ENCODE measurements at places on chromosomes 1 and 21. TPM values are rescaled to one million over a fixed set of nuclear protein-coding genes. Genes with fewer than 3 reads are reported as not detected.

DNA sequence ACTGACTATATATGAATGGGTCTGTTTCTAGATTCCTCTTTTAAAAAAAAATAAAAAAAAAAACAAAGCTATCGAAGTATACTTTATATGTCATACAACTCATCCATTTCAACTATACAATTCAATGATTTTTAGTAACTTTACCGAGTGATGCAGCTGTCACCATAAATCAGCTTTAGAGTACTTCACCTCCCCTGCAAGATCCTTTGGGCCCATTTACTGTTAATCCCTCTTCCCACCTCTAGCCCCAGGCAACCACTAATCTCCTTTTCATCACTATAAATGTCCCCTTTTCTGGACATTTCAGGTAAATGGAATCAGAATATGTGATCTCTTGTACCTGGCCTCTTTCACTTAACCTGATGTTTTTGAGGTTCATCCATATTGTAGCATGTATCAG is 133.9 kb downstream of the PEX14 start:
- DNase-seq = no peak

- peak; percentile 21 for DNase-seq
Measured at GRCh38 chr1:149848340-149849110, 50.8 kb upstream of the BOLA1 start.

- DNase-seq = no peak
Measured at GRCh38 chr1:39988618-39989343, 33.8 kb downstream of the MFSD2A start.

DNA sequence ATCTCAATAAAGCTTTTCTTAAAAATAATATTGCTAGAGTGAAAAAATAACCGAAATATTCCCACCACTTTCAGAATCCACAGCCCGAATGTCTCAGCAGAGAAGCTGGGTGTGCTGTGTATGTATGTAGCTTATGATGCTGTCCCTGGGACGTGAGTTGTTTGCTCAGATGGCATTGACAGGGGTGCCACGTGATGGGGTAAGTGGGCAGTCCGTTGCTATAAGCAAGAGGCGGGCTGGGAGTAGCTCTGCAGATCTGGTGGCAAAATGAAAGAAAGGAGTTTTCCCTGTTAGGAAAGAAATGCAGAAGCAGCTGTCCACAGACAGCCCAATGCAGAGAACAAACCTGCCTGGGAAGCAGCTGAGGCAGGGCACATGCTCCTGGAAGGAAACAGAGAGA is 3.8 kb upstream of the FAM20B start:
- DNase-seq = no peak

GRCh38 chr1:16134906-16135305 is 21.0 kb downstream of the EPHA2 start:
- no peak for DNase-seq

GRCh38 chr1:168466092-168466713 is 77.6 kb downstream of the XCL2 start:
- DNase-seq = peak; percentile 71

DNA sequence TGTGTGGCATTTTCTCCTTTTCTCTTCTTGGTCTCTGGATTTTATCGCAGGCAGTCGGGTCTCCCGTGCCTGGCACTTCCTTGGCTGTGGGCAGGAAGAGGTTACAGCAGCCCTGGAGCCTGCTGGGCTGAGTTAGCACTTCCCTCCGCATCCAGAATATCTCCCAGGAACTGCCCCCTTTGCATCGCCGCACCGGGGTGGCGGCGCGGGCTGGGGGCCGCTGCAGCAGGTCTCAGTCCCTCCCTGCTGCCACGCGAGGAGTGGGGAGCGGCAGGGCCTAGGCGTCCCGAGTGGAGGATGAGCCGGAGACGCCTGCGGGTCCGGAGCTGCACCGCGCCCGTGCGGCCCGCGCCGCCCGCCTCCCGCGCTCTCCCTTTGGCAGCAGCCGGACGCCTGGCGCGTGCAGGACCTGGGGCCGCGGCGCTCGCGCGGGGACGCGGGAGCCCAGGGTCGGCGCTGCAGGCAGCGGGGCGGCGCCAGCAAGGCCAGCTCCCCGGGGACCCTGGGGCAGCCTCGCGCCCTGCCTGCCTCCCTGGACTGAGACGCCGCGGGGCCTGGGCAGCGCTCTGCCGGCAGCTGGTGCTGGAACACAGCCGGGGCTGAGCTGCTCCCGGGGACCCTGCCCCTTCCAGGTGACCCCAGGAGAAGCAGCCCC is 192.8 kb downstream of the PRDM2 start:
- DNase-seq = no peak

GRCh38 chr21:22319435-22319834 is 1321.2 kb downstream of the NCAM2 start:
- no peak for DNase-seq

DNA sequence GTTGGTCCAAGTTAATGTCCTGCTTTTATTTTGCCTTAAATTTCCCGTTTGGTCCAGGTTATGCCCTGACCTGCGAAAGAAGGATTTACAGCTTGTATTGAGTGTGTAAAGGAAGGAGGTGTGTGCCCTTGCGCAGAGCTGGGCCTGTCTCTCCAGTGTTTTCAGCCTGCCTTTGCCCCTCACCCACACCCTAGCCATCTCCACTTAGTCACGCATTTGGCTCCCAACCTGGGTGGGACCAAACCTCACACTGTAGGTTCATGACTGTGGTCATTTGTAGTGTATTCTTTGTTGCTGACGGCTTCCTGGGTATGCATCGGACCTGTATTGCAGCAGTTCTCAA is 572 bp upstream of the SRSF10 start:
- DNase-seq = peak; percentile 72

GRCh38 chr1:205975387-205975998 is 27.7 kb downstream of the RAB7B start:
- no peak for DNase-seq

- DNase-seq = no peak
Measured at GRCh38 chr1:20540281-20540680, 12.1 kb upstream of the FAM43B start.

DNA sequence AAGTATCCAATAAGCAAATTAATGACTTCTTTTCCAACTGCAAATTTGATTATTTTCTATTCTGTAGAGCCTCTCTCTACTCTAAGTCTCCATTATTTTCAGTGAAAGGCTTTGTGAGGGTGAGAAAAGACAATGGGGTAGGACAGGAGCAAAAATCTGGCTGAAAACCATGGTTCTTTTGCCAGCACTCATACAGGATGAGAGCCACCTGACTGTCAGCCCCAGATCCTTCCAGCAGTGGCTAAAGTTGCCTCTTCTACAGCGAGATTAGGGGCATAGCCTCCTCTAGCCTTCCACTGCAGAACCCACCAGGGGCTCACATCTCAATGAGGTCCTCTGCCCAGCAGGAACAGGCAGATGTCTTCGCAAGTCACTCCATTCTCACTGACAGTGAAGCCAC is 23.7 kb downstream of the NMNAT2 start:
- no peak for DNase-seq

DNA sequence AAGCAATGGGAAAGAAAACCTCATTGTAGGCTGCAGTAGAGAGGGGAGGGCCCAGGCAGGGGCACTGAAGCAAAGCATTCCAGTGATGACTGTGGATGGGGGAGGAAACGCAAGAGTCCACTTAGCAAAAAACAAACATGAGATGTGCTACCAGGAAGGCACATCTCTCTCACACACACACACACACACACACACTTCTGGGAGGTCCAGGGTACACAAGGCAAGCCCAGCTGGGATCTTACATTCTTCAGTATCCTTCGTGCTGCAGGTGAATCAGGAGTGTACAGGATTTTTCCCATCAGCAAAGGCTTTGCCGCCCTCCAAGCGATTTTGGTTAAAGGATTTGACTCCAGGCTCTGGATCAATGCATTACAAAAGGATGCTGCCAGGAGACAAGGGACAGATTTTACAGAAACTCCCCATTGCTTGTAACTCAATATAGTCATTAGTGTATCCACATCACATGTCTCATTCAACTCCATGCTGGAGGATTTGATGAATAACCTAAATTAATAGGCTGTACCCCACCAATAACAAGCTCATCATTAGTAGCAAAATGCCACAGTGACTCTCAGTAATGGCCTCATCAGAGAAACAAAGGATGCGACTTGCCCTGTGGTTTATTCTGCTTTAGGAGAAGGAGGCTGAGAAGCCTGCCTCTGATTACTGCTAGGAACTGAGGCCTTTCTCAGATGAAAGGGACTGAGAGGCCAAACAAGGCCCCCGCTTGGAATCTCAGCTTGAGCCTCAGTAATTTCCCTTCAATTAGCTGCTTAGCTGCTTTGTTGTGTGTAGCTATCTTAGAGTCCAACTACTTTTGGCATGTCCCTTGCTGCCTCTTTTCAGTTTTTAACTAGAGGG is 41.6 kb downstream of the ABCA4 start:
- DNase-seq = no peak

DNA sequence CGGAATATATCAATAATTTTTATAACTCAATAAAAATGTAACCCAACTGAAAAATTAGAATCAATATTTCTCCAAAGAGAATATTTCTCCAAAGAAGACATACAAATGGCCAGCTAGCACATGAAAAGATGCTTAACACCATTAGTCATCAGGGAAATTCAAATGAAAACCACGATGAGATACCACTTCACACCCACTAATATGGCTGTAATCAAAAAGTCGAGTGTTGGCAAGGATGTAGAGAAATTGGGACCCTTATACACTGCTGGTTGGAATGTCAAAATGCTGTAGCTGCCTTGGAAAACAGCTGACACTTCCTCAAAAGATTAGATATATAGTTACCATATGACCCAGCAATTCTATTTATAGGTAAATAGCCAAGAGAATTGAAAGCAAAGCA is 133.0 kb downstream of the GPR52 start:
- DNase-seq = no peak

- no peak for DNase-seq
Measured at GRCh38 chr1:181094416-181095212, 6.1 kb downstream of the IER5 start.

DNA sequence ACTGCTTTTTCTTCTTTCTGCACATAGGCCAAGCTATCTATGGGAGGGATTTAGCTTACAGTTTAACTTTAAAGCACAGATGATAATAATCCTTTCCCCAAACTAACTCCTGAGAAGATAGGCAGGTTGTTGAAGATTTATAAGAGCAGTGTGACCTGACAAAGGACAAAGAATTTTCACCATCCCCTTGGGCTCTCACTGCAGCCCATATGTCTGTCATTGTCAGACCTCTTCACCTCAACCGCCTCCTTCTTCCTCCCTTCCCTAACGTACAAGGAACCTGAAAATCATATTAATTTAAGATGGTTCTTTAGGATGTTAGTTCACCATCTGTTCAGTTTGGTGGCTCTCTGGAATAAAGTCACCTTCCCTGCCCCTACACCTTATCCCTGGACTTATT is 5.0 kb downstream of the RNU1-2 start:
- no peak for DNase-seq

DNA sequence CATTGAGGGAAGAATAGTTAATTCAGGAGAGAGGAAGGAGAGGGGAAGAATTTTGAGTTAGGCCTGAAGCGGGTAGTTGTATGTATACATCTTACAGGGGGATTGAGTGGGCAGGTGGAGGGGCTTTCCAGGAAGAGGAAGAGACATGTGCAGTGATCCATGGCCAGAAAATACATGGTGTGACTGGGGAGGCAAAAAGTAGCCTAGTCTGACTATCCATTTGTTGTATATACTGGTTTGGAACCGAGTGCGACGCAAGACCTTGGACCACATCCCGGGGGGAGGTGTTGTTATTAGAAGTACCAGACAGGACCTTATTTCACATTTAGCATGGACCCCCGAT is 158.3 kb downstream of the SDCCAG8 start:
- DNase-seq = no peak

DNA sequence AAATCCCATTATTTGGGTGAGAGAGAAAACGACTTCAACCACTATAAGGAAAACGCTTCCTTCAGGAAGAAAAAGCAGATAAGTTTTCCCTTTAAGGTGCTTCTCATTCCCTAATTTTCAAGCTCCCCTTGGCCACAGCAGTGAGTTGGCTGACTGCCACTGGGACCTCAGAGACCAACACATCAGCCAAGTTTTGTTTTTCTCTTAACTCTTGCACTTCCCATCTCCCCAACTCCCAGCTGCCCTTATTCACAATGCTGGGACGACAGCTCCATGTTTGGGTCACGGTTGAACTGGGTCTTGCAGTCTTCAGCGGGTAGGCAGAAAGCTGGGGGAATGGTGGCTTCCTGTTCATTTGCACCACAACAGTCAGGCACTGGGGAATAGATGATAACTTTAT is 18.9 kb downstream of the SGIP1 start:
- DNase-seq = no peak

The GREM2 gene
- not detected for total RNA-seq

The PRAMEF15 gene
- not detected for total RNA-seq

The RPTN gene
- total RNA-seq = not detected

The FCRL5 gene
- total RNA-seq = 0.10 TPM

The FCRLA gene
- total RNA-seq = not detected

The IL23R gene
- 0.47 TPM for total RNA-seq

The FAM167B gene
- 0.90 TPM for total RNA-seq

The MEAF6 gene
- total RNA-seq = 73.0 TPM

Measured in activated CD8-positive, alpha-beta T cell treated with anti-CD3 and anti-CD28 coated beads, Interleukin-2, amount 10 ng/mL, durations not matched to agents 7 days and 5 days (primary cell).